ENCODE measurements at places on chromosomes 12 and 14.
A peak's percentile ranks its signal among the peaks of the same experiment; 100 is the strongest.

DNA sequence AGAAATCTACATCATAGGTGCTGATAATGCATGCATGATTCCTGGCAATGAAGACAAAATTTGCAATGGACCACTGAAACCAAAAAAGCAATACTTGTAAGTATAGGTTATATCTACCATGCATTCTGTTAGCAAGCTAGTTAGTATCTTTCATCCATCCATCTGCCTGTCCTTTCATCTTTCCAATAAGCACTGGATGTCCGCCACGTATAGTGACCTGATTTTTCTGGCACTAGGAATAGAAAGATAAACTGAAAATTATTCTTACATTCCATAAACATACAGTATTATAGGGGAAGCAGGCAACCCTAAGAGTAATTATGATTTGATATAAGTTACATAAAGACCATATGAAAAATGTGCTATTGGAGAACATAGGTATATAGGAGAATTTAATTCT, 87.2 kb upstream of the MYF6 start:
- no peak for DNase-seq

DNA sequence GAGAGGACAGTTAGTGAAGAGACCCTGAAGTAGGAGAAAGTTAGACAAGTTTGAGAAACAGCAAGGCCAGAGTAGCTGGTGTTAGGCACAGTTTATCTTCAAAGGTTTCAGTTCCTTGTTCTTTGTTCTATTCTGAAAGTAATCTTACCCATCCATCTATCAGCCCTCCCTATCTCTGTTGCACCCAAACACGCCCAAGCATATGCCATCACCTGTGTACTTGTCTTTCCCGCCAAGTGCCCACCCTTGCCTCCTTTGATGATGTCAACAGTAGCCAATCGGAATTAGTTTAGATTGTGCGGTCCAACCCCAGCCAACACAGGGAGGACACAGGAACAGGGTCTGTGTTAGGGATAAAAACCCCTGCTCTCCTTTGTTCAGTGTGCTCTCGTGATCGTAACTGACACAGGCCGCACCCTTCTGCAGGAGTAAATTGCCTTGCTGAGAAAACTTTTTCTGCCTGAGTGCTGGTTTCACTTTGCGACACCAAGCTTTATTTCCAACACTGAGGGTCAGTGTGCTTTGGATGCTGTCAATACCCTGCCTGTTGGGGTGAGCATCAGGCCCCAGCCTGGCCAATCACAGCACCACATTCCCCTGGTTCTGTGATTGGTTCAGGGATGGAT, 4.7 kb upstream of the TMEM229B start:
- DNase-seq: no peak

GRCh38 chr12:6684609-6685008, 4.6 kb downstream of the ZNF384 start:
- DNase-seq: no peak

DNA sequence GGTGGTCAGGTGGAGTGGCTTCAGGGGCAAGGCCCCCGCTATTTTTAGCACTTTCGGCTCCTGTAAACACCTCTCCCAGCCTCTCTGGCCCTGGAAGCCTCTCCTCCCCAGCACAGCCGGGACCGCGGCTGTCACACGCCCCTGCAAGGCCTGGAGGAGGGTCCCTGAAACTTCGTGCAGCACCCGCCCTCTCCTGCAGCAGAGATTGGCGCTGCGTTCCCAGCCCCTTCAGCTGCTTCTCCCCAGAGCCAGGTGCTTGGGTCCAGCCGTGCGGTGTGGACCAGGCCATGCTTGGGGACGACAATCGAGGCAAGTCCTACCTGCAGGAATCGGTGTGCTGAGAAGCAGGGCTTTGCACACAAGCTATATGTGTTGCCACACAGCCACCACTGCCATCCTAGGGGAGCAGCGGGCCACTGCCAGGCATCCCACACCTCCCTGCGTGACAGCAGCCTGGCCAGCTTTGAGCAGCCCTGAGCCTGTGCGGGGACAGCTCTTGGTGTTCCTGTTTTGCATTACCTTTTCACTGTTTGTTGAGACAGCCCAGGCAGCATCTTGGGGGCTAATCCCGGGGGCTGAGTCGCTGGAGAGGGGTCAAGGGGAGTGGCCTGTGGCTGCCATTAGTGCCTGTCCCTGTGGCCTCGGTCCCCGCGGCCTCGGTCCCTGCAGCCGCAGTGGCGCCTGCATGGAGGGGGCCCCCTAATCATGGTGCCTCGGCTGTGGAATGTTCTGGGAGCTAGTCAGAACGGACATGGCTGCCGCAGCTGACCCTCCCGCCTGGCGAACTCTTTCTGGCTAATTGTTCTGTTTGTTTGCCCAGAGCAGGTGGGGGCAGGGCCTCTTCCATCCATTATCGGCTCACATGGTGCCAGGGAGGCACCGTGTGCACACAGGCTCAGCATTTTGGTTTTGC, 27.6 kb upstream of the TRAF3 start:
- DNase-seq: no peak

DNA sequence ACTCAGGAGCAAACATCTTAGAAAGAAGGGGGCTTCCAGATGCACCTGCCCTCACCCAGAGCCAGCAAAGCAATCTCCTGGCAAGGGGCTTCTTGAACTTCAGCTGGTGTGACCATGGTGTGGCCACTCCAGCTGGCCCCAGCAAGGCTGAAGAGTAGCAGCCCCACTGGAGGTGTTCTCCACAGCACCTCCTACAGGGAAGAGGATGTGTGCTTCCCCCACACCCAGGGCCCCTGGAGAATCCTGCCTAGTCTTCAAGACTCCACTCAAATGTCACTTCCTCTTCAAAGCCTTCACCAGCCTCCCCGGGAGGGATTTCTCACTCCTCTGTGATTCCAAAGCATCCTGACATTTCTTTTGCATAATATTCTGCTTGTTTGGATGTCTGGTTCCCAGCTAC, 8.5 kb downstream of the RAB15 start:
- no peak for DNase-seq

- DNase-seq: no peak
Measured at GRCh38 chr14:85943192-85943591, 413.2 kb downstream of the FLRT2 start.

DNA sequence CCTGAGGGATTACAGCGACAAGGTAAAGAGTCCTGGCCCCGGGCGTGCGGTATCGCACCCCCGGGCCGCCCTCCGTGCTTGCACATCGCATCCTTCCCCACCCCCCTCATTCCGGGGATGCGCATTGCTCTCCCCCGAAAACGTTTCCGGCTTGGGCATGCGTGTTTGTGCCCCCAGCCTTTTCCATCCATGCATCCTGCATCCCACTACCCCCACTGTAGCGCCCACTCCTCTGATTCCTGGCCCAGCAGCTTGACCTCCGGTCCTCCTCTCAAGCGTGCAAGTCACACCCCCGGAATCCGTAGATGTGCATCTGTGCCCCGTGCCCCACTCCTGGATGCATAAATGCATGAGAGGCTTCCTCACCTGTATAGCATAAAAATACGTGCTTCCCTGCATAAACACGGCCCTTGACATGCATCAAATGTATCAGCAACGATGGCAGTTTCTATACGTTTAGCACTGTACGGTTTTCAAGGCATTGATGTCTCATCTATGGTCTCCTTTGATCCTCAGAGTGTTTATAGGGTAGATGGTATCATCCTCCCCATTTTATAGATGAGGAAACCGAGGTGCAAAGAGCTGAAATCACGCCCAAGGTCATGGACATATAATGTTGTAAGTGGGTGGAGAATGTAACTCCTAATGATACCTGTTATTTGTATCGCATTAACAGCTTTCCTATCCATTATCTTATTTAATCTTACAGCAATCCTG, 484 bp downstream of the RIC8B start:
- peak; percentile 64 for DNase-seq

DNA sequence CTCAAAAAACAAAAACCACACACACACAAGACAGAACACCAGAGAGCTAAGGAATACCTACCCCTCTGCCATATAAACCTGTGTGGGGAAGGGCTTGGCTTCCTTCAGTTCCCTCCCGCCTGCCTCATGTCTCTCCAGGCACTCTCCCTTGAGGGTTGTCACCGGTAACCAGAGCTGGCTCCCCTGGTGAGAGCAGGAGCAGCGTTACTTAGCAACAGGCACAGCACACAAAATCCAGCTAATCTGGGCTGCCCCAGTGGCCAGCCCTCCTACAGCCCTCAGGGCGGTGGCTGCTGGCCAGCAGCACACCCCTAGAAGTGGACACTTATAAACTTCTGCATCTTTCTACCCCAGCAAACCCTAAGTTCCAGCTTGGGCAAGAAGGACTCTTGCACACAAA, 21.6 kb upstream of the NR4A1 start:
- no peak for DNase-seq

DNA sequence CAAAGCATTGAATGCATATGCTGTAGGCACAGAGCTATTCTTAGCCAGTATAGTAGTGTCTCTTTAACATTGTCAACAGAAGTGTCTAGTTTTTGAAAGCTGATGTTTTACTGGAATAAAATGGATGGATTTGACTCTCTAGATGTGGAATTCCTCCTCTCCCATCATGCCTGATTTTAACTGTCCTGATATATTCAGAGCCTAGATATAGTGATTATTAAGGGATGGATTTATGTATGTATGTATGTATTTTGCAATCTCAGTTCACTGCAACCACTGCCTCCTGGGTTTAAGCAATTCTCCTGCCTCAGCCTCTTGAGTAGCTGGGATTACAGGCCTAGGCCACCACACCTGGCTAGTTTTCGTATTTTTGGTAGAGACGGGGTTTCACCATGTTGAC, 144.8 kb upstream of the NAV3 start:
- no peak for DNase-seq

- DNase-seq: no peak
Measured at GRCh38 chr12:83920821-83921547, 991.6 kb downstream of the SLC6A15 start.

GRCh38 chr12:116474899-116475298, 84.3 kb upstream of the MAP1LC3B2 start:
- DNase-seq: no peak

GRCh38 chr14:91164676-91165075, 50.8 kb downstream of the DGLUCY start:
- no peak for DNase-seq

DNA sequence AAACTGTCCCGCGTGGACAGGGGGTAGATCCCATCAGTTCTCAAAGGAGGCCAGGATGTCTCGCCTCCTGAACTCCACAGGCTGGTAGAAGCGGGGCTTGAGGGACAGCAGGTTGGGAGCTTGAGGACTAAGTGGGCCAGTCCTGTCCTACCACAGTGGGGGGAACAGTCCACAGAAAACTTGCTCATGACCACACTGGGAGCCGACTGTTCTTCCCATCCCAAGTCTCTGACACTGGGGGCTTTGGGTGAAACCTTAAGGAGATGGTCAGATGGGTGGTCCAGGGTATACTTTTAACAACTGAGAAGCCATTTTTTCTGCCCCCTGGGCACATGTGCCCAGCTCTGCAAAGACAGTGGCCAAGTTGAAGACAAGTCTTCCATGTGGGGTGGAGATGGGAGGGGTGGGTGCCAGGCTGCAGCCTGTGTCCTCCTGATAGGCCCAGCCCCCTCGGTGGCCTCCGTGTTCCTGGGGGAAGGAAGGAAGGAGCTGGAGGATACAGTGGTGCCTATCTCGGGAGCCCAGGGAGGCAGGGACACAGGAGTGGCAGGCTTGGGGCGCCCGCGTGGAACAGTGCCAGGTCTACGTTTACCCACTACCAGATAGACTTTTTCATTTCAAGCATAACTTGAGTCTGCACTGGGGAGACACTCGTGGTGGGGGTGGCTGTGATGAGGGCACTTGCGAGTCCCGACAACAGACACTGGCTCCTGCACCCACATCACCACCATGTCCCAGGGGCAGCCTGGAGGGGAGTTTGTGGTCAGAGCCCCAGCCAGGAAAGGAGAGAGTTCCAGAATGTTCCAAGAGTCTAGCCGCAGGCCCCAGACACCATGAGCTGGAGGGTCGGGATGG, 14.7 kb downstream of the RHOF start:
- DNase-seq: no peak

GRCh38 chr12:132229926-132230325, 85.7 kb downstream of the NOC4L start:
- no peak for DNase-seq

- DNase-seq: no peak
Measured at GRCh38 chr12:15505616-15506015, 183.3 kb downstream of the PTPRO start.

DNA sequence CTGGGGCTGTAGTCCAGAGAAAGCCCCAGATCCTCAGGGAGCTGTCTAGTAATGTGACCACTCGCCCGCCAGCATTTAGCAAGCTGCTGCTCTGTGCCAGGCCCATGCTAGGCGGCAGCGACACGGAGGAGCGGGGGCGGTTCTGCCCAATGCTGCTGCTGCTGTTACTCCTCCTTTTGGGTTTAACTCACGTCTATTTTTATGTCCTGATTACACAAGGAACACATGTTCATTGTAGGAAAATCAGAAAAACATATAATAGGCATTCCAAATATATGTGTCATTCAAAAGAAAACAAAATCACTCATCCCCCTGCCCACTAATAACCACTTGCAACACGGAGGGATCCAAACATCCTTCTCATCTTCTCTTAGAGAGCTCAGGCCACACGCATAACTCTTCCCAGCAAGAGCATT, 30.4 kb downstream of the CCDC92 start:
- peak; percentile 81 for DNase-seq

Measured in GM03348 (cell line).